SJCRH30 (cell line): ENCODE measurements at places on chromosomes 3 and 15.

GRCh38 chr3:172148241-172148640 is 108.9 kb downstream of the FNDC3B start:
- no peak for DNase-seq

DNA sequence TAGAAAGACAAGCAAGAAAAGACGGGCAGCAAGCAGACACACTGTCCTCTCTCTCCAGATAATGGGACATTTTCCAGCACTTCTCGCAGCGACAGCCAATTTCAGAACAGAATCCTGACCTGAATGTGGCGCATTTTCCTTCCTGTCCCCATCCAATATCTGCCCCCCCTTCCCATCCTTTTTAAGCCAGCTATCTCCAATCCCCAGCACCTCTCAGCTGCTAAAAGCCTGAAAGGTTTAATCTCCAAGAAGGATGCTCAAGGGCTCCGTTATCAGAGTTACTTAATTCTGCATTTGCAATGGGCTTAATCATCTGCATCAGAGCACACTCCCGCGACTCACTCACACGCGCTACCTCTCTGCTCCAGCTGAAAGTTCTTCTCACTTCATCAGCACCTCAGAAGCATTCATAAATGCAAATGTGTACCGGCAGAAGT is 50.5 kb downstream of the SRGAP3 start:
- no peak for DNase-seq

DNA sequence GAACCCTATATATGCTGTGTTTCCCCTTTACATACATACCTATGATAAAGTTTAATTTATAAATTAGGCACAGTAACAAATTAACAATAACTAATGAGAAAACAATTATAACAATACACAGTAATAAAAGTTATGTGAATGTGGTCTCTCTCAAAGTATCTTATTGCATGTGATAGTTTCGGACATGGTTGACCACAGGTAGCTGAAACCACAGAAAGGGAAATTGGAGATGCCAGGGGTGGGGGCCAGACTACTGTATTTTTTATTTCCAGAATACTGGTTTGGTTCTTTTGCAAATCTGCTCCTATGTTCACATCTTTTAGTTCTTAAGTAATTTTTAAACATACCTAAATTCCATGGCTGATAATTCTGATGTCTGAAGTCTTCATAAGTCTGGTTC is 40.7 kb downstream of the PTH1R start:
- no peak for DNase-seq

DNA sequence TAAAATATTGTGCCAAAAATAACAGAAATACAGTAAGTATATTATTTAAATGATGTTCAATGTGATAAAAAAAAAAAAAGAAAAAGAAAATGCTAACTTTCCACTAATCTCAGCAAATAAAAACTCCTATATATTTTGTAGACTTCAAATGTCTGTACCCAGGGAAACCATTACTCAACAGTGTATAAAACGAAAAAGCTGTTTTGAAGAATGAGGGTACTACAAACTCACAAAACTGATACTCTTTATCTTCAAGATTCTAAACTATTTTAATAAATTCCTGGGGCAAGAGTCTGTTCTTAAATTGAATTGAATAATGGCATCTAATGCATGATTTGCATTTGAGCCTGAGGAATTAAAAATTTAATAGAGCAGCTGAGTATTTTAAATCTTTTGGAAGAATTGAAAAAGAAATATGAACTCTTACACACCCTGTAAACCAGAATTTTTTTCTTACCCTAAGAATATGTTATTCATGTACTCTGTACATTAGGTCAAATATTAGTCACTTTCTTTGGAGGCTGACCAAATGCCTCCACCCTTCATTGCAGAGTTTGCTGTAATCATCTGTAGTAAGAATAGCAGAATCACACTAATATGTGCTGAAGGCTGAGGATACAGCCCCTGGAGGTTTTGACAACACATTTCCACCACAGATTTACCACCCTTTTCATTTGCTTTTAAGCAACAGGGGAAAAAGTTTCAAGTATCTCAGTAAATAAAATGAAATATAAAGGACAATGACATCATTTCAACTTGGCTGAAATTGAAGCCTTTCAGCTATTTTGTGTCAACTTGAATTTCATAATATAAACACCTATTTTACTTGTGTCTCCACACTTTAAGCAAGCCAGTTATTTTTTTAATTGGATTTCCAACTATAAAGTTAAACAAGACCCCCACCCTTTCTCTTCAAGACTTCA is 79.7 kb downstream of the FBN1 start:
- peak; percentile 45 for DNase-seq

DNA sequence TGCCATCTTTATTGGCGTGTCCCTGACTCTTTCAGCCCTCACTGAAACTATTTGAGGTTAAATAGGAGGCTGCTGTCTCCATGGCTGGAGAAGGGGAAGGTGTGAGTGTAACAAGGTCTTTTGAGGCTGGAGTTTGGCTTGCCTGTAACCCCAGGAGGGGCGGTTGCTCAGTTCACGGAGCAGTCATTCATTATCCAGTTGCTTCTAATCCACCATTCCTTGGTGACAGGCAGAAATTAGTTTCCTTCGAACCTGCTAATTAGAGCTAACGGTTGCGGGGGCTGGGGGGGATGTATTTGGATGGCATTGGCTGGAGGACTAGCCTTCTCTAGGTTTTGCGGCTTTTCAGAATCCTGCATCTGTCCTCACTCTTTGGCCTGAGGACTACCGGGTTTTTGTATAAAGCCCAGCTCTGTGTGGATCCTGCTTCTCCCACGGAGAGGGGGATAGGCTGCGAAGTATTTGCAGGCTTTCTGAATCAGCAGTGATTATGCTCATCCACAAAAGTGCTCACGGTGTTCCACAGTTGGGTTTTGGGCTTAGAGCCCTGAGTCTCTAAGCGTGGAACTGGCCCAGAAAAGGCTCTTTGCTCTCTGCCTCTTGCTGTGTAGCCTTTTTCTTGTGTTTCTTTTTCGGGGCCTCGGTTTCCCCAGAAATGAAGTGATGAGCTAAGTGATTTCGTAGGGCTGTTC is 18.6 kb downstream of the FGD5 start:
- no peak for DNase-seq

- no peak for DNase-seq
Measured at GRCh38 chr3:136141891-136142290, 54.2 kb downstream of the MSL2 start.

DNA sequence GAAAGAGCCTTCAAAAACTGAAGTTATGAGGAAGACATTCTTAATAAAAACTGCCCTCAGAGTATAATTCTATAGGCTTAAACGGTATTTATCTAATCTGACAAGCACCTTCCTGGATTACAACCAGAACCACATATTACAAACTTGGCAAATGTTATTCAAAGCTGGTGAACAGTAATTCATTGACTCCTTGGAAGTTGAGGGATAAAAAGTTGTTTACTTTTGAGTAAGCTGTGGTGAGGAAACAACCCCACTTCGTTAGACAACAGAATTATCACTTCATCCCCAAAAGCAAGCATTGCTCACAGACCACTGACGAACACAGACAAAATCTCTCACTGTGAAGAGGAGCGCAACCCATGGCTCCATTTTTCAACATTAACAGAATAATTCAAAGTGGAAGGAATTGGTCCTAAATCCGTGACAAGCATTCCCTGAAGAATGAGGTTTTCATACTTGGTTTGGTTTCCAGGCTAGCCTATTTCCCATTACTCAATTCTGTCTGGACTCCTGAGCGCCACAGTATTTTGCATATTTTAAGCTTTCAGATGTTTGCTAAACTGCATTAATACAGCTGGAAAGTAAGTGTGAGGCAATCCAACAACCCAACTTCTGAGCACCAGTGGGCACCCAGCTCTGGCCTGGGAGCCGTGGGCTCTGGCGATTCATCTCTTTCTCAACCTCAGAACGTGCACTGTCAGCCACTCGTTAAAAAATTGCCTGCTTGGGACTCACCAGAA is 32.7 kb downstream of the LRIG1 start:
- no peak for DNase-seq

DNA sequence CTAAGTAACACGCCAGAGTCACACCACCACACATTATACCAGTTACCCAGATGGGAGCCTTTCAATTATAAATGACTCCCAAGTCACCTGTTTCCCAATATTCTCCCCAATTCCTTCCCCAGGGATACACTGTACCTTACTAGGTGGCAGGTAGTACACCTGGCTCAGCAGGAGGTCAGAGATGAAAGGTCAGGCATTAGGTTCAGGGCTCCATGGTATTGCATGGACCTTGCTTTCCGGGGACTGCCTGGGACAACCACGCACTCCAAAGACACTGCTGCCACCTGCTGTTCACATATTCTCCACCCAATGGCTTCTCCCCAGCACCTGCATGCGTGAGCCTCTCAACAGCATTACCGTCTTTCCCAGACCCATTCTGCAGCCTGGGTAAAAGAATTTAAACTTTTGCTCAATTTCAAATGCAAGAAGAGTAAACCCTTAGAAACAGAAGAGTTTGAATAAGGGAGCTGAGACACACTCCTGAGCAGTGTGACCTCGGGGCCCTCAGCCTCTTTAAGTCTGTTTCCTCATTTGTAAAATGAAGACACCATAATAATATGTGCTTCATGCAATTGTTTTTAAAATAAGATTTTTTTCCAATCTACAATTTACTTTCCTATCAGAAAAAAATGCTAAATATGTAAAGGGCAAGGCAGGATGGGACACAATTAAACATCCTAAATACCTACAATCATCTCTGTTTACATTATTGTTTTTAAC is 28.0 kb upstream of the LACTB start:
- peak; percentile 75 for DNase-seq

DNA sequence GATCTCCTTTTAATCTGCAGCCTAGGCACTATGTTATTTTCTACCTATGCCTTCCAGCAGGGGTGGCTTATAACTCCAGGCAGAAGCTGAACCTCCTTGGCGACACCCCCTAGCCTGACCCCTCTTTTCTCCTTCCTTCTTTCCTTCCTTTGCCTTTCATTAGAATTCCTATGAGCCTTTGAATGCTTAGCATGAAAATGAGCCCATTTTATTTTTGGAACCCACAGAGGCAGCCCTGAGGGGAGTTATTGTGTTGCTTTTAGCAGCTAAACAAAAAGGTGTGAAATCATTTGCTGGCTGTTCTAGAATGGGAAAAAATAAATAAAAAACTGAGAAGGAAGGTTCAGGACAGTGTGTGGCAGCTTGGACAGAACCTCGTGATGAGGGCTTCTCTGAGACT is 164.6 kb upstream of the ICE2 start:
- DNase-seq: no peak

GRCh38 chr3:171874251-171874681 is 31.1 kb downstream of the TMEM212 start:
- peak; percentile 91 for DNase-seq

DNA sequence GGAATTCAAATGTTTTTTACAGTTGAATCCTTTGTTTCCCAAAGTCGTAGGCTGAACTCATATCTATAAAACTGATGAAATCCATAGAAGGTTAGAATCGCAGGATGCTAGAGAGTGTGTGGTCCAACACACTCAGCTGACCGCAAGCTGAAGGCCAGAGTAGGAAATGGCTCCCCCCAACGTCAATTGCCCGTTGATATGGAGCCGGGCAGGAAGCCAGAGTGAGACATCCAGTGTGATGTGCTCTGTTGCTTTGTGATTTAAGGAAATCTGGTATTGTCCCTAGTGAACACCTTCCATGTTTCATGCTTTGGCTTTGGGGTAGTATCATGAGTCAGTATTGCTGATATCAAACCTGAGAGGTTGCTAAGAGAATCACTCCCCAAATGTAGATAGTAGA is 5.8 kb upstream of the MEX3B start:
- DNase-seq: no peak

- no peak for DNase-seq
Measured at GRCh38 chr3:127803619-127804018, 18.7 kb downstream of the MGLL start.

DNA sequence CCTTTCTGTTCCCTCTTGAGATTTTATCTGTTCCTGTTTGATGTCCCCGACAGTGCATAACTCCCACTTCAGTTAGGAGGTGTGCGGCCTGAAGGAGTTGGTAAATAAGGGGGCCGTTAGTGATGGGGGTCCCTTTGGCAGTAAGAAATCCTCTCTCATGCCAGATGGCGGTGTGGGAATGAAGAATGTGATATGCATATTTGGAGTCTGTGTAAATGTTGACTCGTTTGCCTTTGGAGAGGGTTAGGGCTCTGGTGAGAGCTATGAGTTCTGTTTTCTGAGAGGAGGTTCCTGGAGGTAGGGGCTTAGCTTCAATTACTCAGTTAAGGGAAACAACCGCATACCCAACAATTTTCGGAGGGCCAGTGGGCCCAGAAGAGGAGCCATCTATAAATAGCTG is 38.8 kb upstream of the RNF7 start:
- no peak for DNase-seq

GRCh38 chr3:128804811-128805155 is 74.6 kb upstream of the ACAD9 start:
- DNase-seq: no peak

GRCh38 chr3:50617096-50617791 is at the start of gene MAPKAPK3:
MAPKAPK3 (plus strand) TSS chr3:50617151; CDS start chr3:50617566, 415 bp downstream.
- DNase-seq: peak; percentile 26

GRCh38 chr15:101537483-101538080 is 48.1 kb upstream of the PCSK6 start:
- no peak for DNase-seq

- DNase-seq: no peak
Measured at GRCh38 chr15:100114100-100114499, 227.7 kb downstream of the ADAMTS17 start.

DNA sequence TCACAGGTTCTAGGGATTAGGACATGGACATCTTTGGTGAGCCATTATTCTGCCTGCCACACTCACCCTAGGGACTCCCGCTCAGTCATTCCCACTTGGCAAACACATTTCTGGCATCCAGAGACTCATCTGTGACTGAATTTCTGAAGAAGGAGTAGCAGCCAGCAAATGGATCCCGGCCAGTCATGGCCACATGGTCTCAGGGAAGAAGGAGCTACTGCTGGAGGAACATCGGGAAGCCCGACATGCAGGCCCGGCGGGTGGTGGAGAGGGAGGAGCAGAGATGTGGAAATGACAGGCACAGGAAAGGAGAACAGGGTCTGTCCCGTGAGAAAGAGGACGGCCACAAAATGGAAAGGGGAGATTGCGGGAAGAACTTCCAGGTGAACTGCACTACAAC is 65.4 kb downstream of the SEMA5B start:
- no peak for DNase-seq

DNA sequence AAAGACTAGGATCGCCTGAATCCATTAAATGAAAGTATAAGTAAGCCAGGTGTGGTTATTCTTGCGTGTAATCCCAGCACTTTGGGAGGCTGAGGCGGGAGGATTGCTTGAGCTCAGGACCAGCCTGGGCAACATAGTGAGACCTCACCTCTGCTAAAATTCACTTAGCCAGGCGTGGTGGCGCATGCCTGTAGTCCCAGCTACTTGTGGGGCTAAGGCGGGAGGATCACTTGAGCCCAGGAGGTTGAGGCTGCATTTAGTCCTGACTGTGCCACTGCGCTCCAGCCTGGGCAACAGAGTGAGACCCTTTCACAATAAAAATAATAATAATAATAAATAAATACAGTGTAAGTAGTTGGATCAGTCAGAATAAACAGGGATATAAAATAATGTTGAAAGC is 25.5 kb upstream of the HYKK start:
- no peak for DNase-seq

- no peak for DNase-seq
Measured at GRCh38 chr3:57927916-57928315, 80.3 kb upstream of the FLNB start.
